ENCODE measurements at places on chromosomes 12 and 14. TPM values are rescaled to one million over a fixed set of nuclear protein-coding genes. Genes with fewer than 3 reads are reported as not detected.

The TAS2R31 gene
- 10.9 TPM for total RNA-seq

The SSTR1 gene
- 5.5 TPM for total RNA-seq

The PTPRB gene
- 0.49 TPM for total RNA-seq

The PRR4 gene
- total RNA-seq = 10.5 TPM

The UNC79 gene
- 0.12 TPM for total RNA-seq

The TTC9 gene
- 1.7 TPM for total RNA-seq

The TAS2R30 gene
- 8.8 TPM for total RNA-seq

The TAS2R19 gene
- 9.6 TPM for total RNA-seq

The IL22 gene
- total RNA-seq = not detected

The ADAM20 gene
- total RNA-seq = 0.49 TPM

The DACT1 gene
- 2.9 TPM for total RNA-seq

The DTX3 gene
- 21.3 TPM for total RNA-seq

The COCH gene
- total RNA-seq = 0.36 TPM

The LTB4R gene
- total RNA-seq = 2.6 TPM

The RERG gene
- total RNA-seq = not detected

The SLC25A47 gene
- 0.16 TPM for total RNA-seq

The TMPRSS12 gene
- not detected for total RNA-seq

The ENDOU gene
- total RNA-seq = under 0.01 TPM

The DIO2 gene
- total RNA-seq = 5.8 TPM

The KLHL33 gene
- total RNA-seq = 0.32 TPM

The CLEC4D gene
- total RNA-seq = not detected

The AQP6 gene
- total RNA-seq = not detected

The PRH2 gene
- not detected for total RNA-seq

The PROX2 gene
- total RNA-seq = 0.12 TPM

The TAS2R8 gene
- total RNA-seq = not detected

The SLC39A5 gene
- not detected for total RNA-seq

The CLEC14A gene
- total RNA-seq = 7.7 TPM

The CEP170B gene
- total RNA-seq = 24.3 TPM

The CLEC12A gene
- not detected for total RNA-seq

The PIWIL1 gene
- not detected for total RNA-seq

The ARMH4 gene
- 10.1 TPM for total RNA-seq

The LUM gene
- total RNA-seq = 1,443 TPM

The SYNDIG1L gene
- total RNA-seq = not detected

The C12orf54 gene
- not detected for total RNA-seq

The HOTAIR gene
- total RNA-seq = not detected

The CELA1 gene
- total RNA-seq = not detected

The IRAK3 gene
- 14.2 TPM for total RNA-seq

The PTPRR gene
- under 0.01 TPM for total RNA-seq

The MYBPC1 gene
- not detected for total RNA-seq

The CLEC4A gene
- 0.81 TPM for total RNA-seq

The SMIM41 gene
- 0.24 TPM for total RNA-seq
